ENCODE measurements at places on chromosomes 11 and 22. TPM values are rescaled to one million over a fixed set of nuclear protein-coding genes. Genes with fewer than 3 reads are reported as not detected.

GRCh38 chr11:122879785-122880184 lies 2.8 kb upstream of the JHY start:
- DNase-seq, result no peak

Gene GRAMD1B
- 39.9 TPM for total RNA-seq

DNA sequence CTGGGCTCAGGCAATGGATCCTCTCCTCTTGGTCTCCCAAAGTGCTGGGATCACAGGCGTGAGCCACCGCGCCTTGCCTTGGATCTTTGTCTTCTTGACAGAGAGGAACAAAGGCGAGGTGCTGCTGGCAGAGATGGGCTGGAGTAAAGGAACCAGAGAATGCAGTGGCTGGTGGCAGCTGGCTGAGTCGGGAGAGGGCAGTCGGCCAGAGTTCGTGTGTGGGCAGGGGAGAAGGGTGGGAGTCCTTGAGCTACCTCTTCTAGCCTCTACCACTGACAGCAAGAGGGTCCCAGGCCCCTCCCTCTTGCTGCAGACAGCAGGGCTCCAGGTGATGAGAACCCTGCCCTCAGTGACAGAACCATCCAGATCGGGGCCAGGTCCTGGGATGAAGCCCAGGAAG lies 86.2 kb upstream of the LINC01488 start:
- DNase-seq, result no peak

Gene TBX10
- not detected for total RNA-seq

- no peak for DNase-seq
Measured at GRCh38 chr22:20128902-20129746, 2.5 kb upstream of the ZDHHC8 start.

Gene LRRC74B
- under 0.01 TPM for total RNA-seq

- no peak for DNase-seq
Measured at GRCh38 chr11:45423475-45424120, 137.5 kb upstream of the SYT13 start.

GRCh38 chr22:49132009-49132408 lies 695.7 kb downstream of the BRD1 start:
- DNase-seq, result no peak

- DNase-seq, result no peak
Measured at GRCh38 chr11:96063053-96063452, 139.1 kb upstream of the MTMR2 start.

Gene RASL10A
- total RNA-seq, result 2.0 TPM
